COR-L47 (cell line): ENCODE measurements at places on chromosomes 1 and 21.

GRCh38 chr1:153880962-153881361, 41.8 kb downstream of the GATAD2B start:
- peak; percentile 100 for DNase-seq

DNA sequence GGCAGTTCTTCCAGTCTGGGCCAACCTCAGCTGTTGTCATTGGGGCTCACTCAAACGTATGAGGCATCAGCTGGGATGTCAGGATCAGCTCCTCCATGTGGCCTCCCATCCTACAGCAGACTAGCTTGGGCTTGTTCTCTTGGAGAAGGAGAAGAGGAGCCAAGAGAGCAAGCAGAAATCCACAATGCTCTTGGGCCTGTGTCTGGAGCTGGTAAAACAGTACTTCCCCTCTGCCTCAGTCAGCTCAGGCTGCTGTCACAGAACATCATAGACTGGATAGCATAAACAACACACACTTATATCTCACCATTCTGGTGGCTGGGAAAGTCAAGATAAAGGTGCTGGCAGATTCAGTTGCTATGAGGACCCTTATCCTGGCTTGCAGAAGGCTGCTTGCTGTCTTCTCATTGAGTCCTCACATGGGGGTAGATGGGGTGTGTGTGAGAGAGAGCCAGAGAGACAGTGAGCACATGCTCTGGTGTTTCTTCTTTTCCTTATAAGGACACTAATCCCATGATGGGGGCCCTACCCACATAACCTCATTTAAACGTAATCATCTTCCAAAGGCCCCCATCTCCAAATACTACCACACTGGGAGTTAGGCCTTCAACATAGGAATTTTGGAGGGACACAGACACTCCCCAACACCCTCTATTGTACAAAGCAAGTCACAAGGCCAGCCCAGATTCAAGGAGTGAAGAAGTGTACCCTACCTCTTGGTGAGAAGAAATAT, 16.3 kb upstream of the DNAJC6 start:
- DNase-seq = no peak

GRCh38 chr21:33368124-33368523, 35.1 kb upstream of the IFNGR2 start:
- no peak for DNase-seq

GRCh38 chr1:6353955-6354658, 39.5 kb downstream of the ACOT7 start:
- no peak for DNase-seq

DNA sequence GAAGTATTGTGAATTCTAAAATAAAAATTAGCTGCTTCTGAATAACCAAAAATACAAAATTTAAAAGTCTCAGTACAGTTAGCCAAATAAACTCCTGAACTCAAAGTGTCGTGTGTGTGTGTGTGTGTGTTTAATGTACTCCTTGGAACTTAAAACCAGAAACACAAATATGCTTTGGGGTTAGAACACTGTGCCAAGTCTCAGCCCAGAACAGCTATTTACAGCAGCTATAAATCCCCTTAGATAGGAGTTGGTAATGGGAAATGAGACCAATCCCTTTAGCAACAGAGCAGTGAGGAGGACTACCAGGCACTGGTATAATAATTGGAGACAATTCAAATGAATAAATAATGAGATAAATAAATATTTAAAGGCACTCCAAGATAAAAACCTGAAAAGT, 83.1 kb downstream of the PATJ start:
- no peak for DNase-seq

- no peak for DNase-seq
These were observed 132.1 kb downstream of the RPS6KC1 start for GRCh38 chr1:213183036-213183672.

GRCh38 chr1:216960716-216961115, 237.5 kb upstream of the ESRRG start:
- no peak for DNase-seq

DNA sequence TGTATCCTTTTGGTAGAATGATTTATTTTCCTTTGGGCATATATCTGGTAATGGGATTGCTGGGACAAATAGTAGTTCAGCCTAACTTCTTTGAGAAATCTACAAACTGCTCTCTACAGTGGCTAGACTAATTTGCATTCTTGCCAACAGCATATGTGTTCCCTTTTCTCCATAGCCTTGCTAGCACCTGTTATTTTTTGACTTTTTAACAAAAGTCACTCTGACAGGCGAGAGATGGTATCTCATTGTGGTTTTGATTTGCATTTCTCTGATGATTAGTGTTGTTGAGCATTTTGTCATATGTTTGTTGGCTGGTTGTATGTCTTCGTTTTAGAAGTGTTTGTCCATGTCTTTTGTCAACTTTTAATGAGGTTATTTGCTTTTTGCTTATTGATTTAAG, 99.8 kb downstream of the UCK2 start:
- DNase-seq = no peak

DNA sequence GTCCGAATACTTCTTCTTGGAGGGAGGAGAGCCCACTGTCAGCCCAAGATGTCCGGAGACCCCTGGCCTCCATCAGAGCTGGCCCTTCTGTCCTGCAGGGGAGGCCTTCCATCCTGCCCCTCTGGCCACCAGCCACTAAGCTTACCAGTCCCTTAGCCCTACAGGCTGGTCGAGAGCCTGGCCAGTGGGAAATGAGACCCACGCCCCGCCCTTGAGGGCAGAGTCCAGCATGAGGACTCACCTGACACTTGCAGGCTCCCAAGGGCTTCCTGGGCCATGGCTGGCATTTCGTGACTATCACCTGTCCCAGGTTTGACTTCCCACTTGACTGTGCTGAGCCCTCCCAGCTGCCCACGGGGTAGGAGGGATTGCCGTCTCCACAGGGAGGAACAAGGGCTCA, 361.8 kb upstream of the VAMP3 start:
- DNase-seq = no peak

DNA sequence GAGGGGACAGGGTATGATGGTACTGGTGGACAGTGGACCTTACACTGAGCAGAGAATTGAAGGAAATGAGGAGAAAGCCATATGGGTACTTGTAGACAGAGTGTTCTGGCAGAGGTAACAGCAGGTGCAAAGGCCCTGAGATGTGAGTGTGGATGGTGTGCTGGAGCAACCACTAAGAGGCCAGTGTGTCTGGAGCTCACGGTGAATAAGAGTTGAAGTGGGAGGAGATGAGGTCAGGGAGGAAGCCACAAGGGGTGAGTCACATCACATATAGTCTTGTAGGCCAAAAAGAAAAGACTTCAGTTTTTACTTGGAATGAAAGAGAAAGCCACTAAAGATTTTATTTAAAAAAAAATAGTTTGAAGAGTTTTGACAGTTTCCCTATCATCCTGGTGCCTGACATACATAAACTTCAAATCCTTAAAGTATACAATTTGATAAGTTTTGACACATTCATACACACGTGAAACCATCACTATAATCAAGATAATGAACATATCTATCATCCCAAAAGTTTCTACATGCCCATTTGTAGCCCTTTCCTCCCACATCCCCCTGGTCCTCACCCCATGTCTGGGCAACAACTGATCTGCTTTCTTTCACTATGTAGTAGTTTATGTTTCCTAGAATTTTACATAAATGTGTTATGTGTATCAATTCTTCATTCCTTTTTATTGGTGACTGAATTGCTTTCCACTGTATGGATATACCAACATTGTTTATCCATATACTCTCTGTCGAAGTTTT, 148.4 kb downstream of the GPATCH2 start:
- no peak for DNase-seq
